ENCODE measurements at places on chromosomes 5 and 9.
A peak's percentile ranks its signal among the peaks of the same experiment; 100 is the strongest.

DNA sequence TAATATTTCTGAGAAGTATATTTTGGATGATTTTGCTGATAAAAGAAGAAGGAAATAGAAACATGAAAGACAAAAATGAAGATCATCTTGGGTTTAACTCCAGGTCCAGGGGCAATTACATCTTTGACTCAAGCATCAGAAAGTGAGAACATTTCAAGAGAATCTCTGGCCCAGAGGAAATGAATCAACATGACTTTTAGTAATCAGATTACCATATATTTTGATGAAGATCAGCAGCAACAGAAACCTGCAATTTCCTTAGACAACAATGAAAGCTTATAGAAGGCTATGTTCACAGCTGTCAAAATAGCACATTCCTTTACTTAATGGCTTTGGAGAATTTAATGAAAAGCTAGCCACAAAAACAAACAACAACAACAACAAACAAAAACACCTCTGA, 638.1 kb downstream of the EFNA5 start:
- no peak overlapping the region for H3K27ac ChIP-seq
- no peak for DNase-seq
- H3K27me3 ChIP-seq = no peaks in the 10 kb centered on the region

GRCh38 chr5:124370601-124371000, 375.8 kb downstream of the ZNF608 start:
- no peak for DNase-seq
- H3K4me1 ChIP-seq = no peaks in the 10 kb centered on the region
- no peak overlapping the region for H3K4me3 ChIP-seq
- no peak overlapping the region for H3K27ac ChIP-seq
- H3K27me3 ChIP-seq = no peaks in the 10 kb centered on the region

GRCh38 chr5:17304282-17304681, 86.9 kb downstream of the BASP1 start:
- no peak overlapping the region for H3K4me3 ChIP-seq
- peaks cover 8% of the 10 kb centered on the region for H3K27me3 ChIP-seq
- H3K36me3 ChIP-seq = no peaks in the 10 kb centered on the region
- DNase-seq = no peak

DNA sequence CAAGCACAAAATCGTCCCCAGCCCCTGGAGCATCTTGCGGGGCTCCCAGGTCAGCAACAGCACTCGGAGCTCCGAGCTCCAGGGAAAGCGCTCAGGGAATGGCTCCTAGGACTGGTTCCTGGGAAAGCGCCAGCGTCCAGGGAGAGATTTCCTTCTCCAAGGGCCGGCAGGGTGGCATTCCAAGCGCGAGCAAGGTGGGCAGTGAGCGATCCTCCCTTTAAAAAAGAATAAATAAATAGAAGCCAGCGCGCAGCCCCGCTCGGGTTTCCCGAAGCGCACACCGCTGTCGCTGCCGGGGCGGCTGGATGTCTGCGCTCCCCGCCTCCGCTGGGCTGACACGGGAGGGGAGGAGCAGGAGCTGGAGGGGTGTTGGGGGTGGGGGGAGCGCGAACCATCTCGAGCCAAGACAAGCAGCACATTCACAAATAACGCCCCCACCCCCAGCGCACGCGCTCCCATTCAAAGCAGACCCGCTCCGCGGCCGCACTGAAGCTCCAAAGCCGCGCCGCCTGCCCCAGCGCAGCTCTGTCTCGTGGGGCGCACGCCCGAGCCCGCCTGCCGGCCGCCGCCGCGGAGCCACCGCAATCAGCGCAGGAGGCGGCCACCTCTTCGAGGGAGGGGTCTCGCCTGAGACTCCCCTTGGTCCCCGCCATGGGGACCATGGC, 327.4 kb downstream of the SH3GL2 start:
- DNase-seq = peak; percentile 51
- H3K4me1 ChIP-seq = no peaks in the 10 kb centered on the region
- peaks cover 15% of the 10 kb centered on the region for H3K27me3 ChIP-seq
- peak overlapping the region; percentile 12 for H3K4me3 ChIP-seq

- H3K4me1 ChIP-seq = no peaks in the 10 kb centered on the region
- no peak overlapping the region for H3K27ac ChIP-seq
- no peak overlapping the region for H3K4me3 ChIP-seq
Measured at GRCh38 chr5:7683753-7684152, 167.2 kb downstream of the CFAP90 start.

DNA sequence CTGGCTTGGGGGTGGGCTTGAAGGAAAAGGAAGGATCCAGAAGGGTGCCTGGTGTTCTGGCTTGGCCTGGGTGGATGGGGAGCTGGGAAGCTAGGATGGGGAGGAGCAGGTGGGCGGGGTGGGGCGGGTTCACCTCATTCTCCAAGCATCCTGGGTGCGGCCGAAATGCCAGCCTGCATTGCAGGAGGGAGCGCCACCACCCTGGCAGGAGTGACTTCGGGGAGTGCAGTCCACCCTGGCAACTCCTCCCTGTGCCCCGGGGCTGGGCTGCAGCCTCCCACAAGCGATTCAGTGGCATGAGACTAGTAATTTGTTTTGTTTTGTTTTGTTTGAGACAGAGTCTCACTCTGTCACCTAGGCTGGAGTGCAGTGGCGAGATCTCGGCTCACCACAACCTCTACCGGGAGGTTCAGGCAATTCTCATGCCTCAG, 5.5 kb downstream of the TTC16 start:
- no peak for DNase-seq
- no peak overlapping the region for H3K27ac ChIP-seq
- H3K27me3 ChIP-seq = no peaks in the 10 kb centered on the region
- H3K4me1 ChIP-seq = no peaks in the 10 kb centered on the region
- no peaks in the 10 kb centered on the region for H3K36me3 ChIP-seq
